ENCODE measurements at places on chromosomes 3 and 15.

DNA sequence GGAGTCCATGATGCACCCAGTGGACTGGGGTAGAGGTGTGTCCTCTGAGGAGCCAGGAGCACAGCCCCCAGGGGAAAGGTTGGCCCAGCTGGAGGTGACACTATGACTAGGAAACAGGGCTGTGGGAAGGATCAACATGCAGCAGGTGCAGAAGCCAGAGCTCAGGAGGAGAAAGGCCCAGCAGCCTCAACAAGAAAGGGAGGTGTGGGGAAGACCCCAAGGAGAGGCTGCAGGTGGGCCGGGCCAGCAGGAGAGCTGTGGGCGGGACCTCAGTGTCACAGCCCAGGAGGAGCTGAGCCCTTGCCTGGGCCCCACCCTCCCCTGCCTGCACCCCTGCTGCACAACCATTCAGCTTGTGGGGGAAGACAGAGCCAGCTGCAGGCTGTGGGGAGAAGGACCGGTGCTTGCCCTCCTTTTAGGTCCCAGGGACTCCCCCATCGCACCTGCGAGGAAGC, 18.4 kb upstream of the KLF13 start:
- DNase-seq = no peak

- no peak for DNase-seq
Observed at GRCh38 chr3:54580453-54580852, 347.4 kb downstream of the LRTM1 start.

DNA sequence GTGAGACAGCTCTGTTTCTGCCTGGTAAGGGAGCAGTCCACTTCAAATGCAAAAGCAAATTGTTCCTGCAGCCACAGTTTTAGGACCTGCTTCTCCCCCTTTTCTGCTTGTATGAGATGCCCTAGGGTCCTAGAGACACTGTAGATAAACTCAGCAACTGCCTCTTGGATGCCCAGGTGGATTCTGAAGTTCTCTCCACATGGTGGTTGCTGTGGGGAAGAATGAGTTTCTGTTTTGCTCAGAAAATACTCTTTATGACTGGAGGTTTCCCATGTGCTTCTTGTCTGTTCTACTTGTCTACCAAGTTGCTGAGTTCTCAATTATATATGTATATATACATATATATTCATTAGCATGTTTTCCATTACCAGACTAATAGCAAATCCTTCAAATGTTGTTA, 5.6 kb upstream of the ZNF80 start:
- no peak for DNase-seq

DNA sequence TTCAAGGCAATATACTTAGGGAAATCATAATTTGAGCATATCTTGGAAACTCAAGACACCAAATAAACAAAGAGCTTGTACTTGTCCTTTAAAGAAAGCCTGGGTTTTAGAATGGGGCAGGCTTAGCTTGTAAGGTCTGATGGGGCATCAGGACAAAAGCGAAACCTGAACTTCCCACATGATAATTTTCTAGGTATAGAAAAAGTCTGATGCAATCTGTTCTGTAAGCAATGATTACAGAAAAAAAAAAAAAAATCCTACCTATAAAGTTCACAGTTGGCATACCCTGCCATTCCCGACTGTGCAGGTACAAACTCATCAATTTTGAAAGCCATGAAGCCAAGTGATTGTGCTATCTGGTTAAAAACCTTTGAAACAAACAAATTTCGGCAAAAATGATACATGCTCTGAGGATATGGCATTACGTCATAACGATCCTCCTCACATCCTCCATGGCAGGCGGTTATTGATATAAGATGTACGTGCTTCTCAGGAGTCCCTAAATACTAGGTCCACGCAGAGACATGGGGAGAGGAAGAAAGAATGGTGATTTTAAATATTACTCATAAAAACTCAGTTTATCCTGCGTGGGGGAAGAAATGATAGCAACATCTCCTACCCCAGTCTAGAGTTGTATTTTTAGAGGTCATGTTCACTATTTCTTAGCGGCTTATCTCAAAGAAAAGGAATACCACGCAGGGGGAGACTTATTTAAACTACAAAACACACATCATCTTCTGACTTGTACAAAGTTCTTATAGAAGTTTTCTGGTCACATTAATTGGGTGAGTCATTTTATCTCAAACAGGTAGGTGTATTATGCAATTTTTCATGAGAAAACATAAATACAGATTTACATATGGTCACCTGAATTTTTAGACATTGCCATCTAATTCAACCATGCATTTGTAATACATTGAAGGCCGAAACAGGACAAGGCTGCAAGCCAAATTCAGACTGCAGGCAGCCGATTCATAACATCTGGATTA, 27.0 kb downstream of the MB21D2 start:
- DNase-seq = no peak

- DNase-seq = no peak
Observed at GRCh38 chr3:15983693-15984092, 185.9 kb upstream of the ANKRD28 start.

- no peak for DNase-seq
Observed at GRCh38 chr15:67115586-67115969, 50.2 kb downstream of the SMAD3 start.

GRCh38 chr3:105516972-105517371, 150.3 kb downstream of the ALCAM start:
- DNase-seq = no peak

- DNase-seq = peak; percentile 52
Observed at GRCh38 chr3:184305577-184305976, 6.5 kb downstream of the PSMD2 start.

- no peak for DNase-seq
Observed at GRCh38 chr15:101045835-101046691, 126.9 kb downstream of the LRRK1 start.

GRCh38 chr3:104347291-104347690, 1019.4 kb upstream of the ALCAM start:
- no peak for DNase-seq

GRCh38 chr3:105752791-105753415, 115.9 kb downstream of the CBLB start:
- peak; percentile 22 for DNase-seq

DNA sequence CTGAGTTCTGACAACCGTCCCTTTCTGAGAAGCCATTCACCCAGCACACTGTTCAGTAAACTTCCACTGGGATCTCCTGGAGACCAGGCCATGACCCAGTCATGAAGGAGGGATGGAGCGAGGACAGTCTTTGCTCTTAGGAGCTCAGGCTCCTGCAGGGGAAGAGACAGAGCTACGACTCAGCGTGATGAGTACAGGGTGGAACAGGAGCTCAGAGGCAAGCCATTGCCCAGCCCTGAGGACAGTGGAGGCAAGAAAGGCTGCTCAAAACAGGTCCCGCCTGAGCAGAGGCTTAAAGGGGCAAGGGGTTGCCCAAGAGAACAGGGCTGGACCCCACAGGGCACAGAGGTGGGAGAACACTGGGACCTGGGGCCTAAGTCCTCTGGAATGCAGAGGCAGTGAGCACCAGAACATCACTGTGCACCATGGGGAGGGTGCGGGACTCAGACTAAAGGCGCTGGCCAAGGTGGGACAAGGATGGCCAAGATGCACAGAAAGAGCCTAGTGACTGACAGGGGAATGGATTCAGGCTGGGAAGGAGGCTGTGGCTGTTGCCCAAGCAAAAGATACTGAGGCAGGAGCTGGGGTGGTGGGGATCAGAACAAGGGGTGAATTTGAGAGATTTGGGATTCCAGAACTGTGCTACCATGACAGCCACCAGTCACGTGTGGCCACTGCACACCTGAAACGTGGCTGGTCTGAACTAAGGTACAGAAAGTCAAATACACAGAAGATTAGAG, 25.8 kb downstream of the TMEM43 start:
- no peak for DNase-seq

- DNase-seq = no peak
Observed at GRCh38 chr3:114393367-114394072, 99.7 kb downstream of the TIGIT start.

DNA sequence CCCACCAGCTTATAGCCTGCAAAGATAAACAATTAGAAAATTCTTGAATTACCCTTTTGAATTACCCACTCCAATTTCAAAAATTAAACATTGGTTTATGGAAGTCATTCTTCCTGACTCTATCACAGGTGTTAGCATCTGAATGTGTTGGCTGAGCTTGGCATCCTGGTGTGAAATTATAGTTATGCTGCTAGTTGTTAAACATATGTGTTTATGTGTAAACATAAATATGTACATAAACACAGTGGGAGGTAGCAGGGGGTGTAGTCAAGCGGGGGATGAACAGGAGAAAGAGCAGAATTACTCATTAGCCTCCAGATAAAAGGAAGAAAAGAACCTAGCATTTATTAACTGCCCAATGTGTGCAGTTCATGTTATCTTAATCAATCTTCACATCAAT, 530.2 kb downstream of the MCTP2 start:
- DNase-seq = no peak

- no peak for DNase-seq
Observed at GRCh38 chr3:37130984-37131859, 43.2 kb downstream of the LRRFIP2 start.

GRCh38 chr15:63512148-63512547, 7.8 kb downstream of the USP3 start:
- no peak for DNase-seq

- DNase-seq = no peak
Observed at GRCh38 chr3:121998030-121998580, 23.9 kb downstream of the ILDR1 start.

DNA sequence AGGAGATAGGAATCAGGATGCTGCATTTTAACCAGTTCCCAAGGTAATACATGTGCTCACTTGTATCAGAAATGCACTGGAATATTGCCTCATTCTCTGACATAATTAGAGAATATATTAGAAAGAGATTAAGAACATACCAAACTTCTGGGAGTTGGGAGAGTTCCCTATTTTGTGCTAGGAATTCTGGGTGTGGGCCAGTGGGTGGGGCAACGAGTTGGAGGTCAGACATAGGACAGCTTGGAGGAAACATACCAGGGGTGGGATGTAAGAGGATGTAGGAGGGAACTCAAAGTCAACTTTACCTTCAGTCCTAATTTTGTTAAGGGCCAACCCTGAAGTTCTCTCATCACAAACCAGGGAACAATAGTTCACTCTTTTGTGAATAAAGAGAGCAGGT, 83.6 kb downstream of the SLC7A14 start:
- DNase-seq = no peak

DNA sequence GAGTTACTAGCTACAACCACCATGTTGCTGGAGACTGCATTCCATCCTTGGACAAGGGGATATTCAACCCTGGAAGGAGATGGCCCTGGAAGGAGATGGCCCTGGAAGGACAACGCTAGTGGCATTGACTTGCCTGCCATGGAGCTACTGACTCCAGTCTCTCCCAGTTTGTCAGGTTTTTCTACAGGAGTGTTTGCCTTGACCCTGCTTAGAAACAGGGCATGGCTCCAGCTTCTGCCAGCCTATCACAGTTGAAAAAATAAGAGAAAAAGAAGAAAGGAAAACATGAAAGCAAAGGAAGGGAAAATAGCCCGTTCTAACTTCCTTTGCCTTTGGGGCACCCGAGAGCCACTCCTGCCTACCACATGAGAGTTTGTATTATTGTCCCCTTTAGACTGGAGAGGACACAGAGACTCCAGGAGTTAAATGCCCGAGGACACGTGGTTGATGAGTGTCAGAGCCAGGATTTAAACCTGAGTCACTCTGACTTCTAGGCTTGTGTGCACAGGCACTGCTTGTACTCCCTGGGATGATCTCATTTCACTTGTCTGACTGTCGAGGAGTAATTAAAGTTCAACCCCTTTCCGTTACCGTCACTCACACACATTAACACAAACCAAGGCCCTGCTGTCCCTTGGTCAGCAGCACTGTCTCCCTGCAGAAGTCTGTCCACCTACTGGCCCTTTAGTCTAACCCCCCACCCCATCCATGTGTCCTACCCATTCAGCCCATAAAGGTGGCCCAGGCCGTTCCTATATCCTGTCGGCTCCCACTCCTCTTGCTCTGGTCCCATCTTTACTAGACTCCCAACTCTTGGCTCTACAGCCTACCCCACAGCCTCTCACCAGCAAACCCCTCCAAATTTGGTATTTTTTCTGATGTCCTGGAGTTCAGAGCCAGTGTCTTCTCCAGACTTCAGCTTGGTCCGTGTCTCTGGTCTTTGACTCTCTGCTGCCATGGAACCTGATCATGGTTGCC, 46.1 kb downstream of the C2CD4A start:
- peak; percentile 37 for DNase-seq

DNA sequence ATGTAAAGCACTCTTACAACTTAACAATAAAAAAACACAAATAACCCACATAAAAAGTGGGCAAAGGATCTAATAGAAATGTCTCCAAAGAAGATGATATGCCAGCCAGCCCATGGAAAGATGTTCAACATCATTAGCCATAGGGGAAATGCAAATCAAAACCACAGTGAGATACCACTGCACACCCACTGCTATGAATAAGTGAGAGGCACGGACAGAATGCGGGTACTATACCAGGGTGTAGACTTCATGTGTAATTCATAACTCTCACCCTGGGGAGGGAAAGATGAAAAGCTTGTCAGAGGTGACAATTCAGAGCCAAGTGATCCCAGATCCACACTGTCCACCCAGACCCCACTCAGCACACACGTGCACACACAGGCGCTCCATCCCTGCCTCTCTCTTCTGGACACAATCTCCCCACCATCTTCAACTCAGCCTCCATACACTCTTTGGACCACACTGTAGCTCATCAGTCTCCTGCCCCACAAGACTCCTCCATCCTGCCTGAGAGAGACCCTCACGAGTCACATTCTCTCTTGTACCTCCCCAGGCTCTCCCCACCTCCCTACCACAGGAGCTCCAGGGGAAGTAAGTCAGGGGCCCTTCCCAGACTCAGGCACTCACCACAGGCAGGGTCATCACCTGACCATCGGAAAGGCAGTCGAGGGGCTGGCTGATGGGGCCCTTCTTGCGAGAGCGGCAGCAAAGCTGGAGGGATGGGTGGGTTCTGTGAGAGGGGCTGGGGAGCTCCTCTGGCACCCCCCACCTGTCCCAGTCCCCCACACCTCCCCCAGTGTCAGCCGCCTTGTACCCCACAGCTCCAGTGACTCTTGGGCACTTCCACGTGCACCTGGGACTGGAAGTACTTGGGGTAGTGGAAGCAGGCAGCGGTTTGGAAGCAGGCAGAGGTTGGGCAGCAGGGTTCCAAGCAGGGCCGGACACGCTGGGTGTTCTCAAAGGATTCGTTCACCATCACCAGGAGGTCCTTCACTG, 21.3 kb downstream of the PLA2G4E start:
- DNase-seq = no peak

DNA sequence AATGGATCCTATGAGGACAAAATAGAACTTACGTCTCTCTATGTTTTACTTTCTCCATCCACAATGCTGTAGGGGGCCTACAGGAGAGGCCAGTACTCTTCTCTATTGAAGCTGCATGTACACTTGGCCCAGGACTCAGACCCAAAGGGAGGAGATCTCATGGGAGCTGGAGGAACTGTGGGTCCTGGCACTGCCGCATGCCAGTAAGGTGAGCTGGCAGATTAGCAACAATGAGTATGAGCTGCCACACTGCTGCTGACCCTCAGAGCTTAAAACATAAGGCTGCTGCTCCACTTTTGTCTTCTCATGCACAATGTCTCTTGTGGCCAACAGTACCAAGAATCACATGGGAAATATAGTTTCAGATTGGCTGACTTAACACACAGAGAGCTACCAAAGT, 57.8 kb upstream of the TBC1D5 start:
- no peak for DNase-seq

Measured in T47D (cell line).